ENCODE measurements at places on chromosomes 1 and 21. TPM values are rescaled to one million over a fixed set of nuclear protein-coding genes. Genes with fewer than 3 reads are reported as not detected.

The TRPM2 gene
- total RNA-seq = 1.7 TPM

The MAN1C1 gene
- total RNA-seq = 0.63 TPM

The F3 gene
- 246 TPM for total RNA-seq

The PYHIN1 gene
- total RNA-seq = not detected

The SH3D21 gene
- total RNA-seq = 4.0 TPM

The CHIA gene
- total RNA-seq = not detected

The FLG2 gene
- not detected for total RNA-seq

The SERTAD4 gene
- 8.7 TPM for total RNA-seq

The KCNJ6 gene
- total RNA-seq = under 0.01 TPM

The HES2 gene
- total RNA-seq = 6.2 TPM

The MYCL gene
- 1.2 TPM for total RNA-seq

The PCBP3 gene
- total RNA-seq = 1.4 TPM

The AHCTF1 gene
- total RNA-seq = 21.3 TPM

The CNTN2 gene
- total RNA-seq = not detected

The CFAP141 gene
- total RNA-seq = not detected

The GIPC2 gene
- 1.5 TPM for total RNA-seq

The F13B gene
- not detected for total RNA-seq

The HSD11B1 gene
- total RNA-seq = 0.75 TPM

The S100B gene
- not detected for total RNA-seq

The GUCA2B gene
- total RNA-seq = not detected

The ELAPOR1 gene
- total RNA-seq = 0.29 TPM
